ENCODE measurements at places on chromosomes 3 and 15. TPM values are rescaled to one million over a fixed set of nuclear protein-coding genes. Genes with fewer than 3 reads are reported as not detected.

The GUCA1C gene
- not detected for total RNA-seq

The SLC2A2 gene
- total RNA-seq: not detected

The PROS1 gene
- 87.5 TPM for total RNA-seq

The PLA2G4D gene
- not detected for total RNA-seq

The PEX11A gene
- total RNA-seq: 4.0 TPM

The GALNT15 gene
- 7.1 TPM for total RNA-seq

The DPH3 gene
- total RNA-seq: 21.4 TPM

The CNTN6 gene
- total RNA-seq: not detected

The SYNPR gene
- not detected for total RNA-seq

The TOPBP1 gene
- 33.7 TPM for total RNA-seq

The RAB6B gene
- total RNA-seq: 0.59 TPM

The PRKAR2A gene
- total RNA-seq: 43.6 TPM

The RETNLB gene
- not detected for total RNA-seq

The ECE2 gene
- not detected for total RNA-seq

The TIMP4 gene
- total RNA-seq: 2.4 TPM

The DNAH12 gene
- under 0.01 TPM for total RNA-seq

- no peak for DNase-seq
- peaks cover 26% of the 10 kb centered on the region for H3K4me1 ChIP-seq
- no peak overlapping the region for H3K27ac ChIP-seq
- no peaks in the 10 kb centered on the region for H3K27me3 ChIP-seq
- H3K4me3 ChIP-seq: no peak overlapping the region
Measured at GRCh38 chr3:11482021-11482420, 161.7 kb downstream of the VGLL4 start.

DNA sequence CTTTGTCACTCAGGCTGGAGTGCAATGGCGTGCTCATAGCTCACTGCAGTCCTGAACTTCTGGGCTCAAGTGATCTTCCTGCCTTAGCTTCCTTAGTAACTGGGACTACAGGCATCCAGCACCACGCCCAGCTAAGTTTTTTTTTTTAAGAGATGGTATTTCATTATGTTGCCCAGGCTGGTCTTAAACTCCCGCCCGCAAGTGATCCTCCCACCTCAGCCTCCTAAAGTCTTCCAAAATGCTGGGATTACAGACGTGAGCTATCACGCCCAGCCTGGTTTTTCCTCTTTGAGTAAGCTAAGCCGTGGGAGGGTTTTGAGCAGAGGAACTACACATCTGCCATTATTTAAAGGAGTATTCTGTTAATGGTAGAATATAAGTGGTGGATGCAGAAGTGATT lies 7.4 kb upstream of the LRRFIP2 start:
- H3K4me1 ChIP-seq: peaks cover 35% of the 10 kb centered on the region
- no peak for DNase-seq
- H3K4me3 ChIP-seq: no peak overlapping the region

DNA sequence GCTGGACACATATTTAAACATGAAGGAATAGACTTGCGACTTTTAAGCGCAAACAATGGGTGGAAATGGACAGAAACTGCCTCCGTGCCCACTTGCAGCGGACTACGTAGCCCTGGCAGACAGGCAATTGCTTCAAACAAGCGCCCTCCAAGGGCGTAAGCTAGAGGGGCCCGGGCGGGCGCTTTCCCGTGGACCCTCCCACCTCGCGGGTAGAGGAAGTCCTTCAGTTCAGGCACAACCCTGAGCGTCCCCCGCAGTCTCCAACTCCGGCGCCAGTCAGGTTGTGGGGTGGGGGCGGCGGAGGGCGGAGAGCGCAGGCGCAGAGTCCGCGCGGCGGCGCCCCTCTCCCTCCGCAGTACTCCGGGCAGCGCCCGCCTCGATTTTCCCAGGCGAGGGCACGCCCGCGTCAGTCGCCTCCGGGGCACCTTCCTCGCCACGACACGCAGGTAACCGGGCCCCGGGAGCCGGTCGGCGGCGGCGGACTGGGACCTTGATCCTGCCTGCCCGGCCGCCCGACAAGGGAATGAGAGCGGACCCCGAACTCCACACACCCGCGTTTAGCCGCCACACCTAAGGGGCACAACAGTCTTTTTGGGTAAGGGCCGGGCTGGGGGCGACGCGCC lies at the start of gene SLC35G2:
SLC35G2 (plus strand) TSS at position 358 of the 623 bp plus-strand sequence. CDS start 35,335 bp downstream, outside the sequence.
- peaks cover 15% of the 10 kb centered on the region for H3K4me1 ChIP-seq
- DNase-seq: peak; percentile 48
- H3K4me3 ChIP-seq: peak within 1 kb of the TSS; percentile 81
- H3K27ac ChIP-seq: peak within 1 kb of the TSS; percentile 89
- no peaks in the 10 kb centered on the region for H3K36me3 ChIP-seq

- DNase-seq: peak; percentile 4
- H3K4me1 ChIP-seq: peaks cover 8% of the 10 kb centered on the region
- H3K36me3 ChIP-seq: no peaks in the 10 kb centered on the region
- no peak overlapping the region for H3K27ac ChIP-seq
Measured at GRCh38 chr3:34016925-34017587, 218.6 kb downstream of the PDCD6IP start.

GRCh38 chr3:65808407-65808806 lies 230.3 kb downstream of the MAGI1 start:
- no peaks in the 10 kb centered on the region for H3K27me3 ChIP-seq
- no peak overlapping the region for H3K27ac ChIP-seq
- H3K36me3 ChIP-seq: no peaks in the 10 kb centered on the region
- H3K4me1 ChIP-seq: peaks cover 17% of the 10 kb centered on the region

DNA sequence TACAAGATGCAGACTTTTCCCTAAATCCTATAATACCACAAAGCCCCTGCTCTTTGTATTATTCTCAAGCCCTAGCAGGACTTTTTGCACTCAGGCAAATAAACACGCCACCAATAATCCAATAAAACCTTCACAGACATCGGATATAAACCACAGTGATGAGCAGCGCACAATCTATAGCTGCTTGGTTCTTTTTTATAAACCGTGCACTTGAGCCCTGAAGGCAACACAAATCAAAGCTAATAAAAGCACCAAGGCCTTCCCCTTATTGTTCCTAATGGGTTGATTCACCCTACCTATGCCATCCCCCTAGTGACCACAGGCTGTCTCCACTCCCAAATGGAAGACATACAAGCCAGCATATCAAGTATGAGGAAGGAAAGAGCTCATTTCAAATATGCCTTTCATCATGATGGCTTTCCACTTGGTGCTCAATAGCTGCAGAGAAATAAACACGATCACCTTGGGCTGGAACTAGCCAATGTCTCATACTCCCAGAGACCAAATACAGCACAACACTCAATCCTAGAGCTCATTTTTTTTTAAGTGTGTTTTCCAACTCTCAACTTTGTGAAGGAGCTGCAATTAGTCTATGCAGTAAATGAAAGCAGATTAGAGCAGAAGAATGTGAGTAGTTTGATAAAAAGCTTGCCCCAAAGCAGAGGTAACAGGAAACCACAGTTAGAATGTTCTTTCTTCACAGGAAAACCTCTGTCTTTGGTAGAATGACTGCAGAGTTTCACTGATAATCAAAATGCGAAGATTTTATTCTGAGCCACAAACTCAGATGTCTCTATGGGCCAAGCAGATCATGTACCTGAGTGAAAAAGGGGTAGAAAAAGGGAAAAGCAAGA lies 573.9 kb downstream of the AGBL1 start:
- DNase-seq: no peak
- H3K36me3 ChIP-seq: no peaks in the 10 kb centered on the region
- no peaks in the 10 kb centered on the region for H3K27me3 ChIP-seq

GRCh38 chr3:168061332-168061996 lies 34.3 kb downstream of the GOLIM4 start:
- H3K4me1 ChIP-seq: peaks cover 4% of the 10 kb centered on the region
- peak; percentile 43 for DNase-seq
- peak overlapping the region; percentile 34 for H3K27ac ChIP-seq
- peak overlapping the region; percentile 57 for H3K4me3 ChIP-seq

DNA sequence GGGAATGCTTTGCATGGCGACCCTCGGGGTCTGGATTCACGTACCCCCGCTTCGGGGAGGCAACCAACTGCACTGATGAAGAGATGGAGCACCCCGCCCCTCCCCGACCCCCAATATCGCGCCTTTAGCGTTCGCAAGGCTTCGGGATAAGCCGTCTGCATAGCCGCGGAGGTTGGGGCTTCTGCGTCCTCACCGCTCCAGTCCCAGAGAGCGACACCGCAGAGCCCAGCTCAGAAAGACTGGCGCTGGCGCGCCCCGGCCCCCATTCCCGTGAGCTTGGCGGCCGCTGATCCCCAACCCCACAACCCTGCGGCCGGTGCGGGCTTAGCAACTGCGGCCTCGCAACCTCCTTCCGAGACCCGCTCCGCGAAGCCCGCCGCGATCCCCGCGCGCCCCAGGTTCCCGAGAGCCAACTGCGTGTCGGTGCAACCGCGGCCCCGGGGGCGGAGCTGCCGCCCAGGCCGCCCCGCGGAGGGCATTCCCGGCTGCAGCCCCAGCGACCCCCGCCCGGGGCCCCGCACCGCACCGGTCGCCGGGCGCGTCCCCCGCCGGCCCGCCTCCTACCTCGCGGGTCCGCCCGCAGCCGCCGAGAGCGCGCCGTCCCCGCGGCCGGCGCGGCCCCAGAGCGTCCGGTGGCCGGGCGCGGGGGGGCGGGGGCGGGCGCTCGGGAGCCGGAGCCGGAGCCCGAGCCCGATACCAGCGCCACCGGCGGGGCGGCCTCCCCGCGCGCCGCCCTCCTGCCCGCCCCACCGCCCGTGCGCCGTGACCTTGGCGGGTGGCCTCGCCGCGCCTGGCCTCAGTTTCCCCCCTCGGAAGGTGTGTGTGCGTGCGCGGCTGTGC lies 79.5 kb downstream of the IQSEC1 start:
- peak; percentile 92 for DNase-seq
- peaks cover 18% of the 10 kb centered on the region for H3K4me1 ChIP-seq
- no peaks in the 10 kb centered on the region for H3K36me3 ChIP-seq
- H3K4me3 ChIP-seq: peak overlapping the region; percentile 86
- H3K27ac ChIP-seq: peak overlapping the region; percentile 27

GRCh38 chr3:158205994-158206393 lies 96.1 kb downstream of the RSRC1 start:
- H3K27me3 ChIP-seq: no peaks in the 10 kb centered on the region
- DNase-seq: no peak
- H3K4me1 ChIP-seq: no peaks in the 10 kb centered on the region
- H3K36me3 ChIP-seq: no peaks in the 10 kb centered on the region

GRCh38 chr3:50204804-50205412 lies at the start of gene SLC38A3:
Gene SLC38A3, plus strand, starts transcription at chr3:50205271. Its CDS starts 8,929 bp downstream, at chr3:50214200.
- DNase-seq: peak; percentile 89
- H3K36me3 ChIP-seq: no peaks in the 10 kb centered on the region
- peaks cover 67% of the 10 kb centered on the region for H3K27me3 ChIP-seq
- H3K27ac ChIP-seq: no peak within 1 kb of the TSS

- no peaks in the 10 kb centered on the region for H3K27me3 ChIP-seq
- no peak overlapping the region for H3K4me3 ChIP-seq
- H3K4me1 ChIP-seq: peaks cover 22% of the 10 kb centered on the region
- DNase-seq: peak; percentile 75
- H3K36me3 ChIP-seq: no peaks in the 10 kb centered on the region
Measured at GRCh38 chr3:53149699-53150098, 11.3 kb upstream of the PRKCD start.

GRCh38 chr3:55935241-55935640 lies 448.1 kb upstream of the WNT5A start:
- no peak for DNase-seq
- H3K4me1 ChIP-seq: no peaks in the 10 kb centered on the region
- no peaks in the 10 kb centered on the region for H3K36me3 ChIP-seq
- H3K4me3 ChIP-seq: no peak overlapping the region
- no peaks in the 10 kb centered on the region for H3K27me3 ChIP-seq

DNA sequence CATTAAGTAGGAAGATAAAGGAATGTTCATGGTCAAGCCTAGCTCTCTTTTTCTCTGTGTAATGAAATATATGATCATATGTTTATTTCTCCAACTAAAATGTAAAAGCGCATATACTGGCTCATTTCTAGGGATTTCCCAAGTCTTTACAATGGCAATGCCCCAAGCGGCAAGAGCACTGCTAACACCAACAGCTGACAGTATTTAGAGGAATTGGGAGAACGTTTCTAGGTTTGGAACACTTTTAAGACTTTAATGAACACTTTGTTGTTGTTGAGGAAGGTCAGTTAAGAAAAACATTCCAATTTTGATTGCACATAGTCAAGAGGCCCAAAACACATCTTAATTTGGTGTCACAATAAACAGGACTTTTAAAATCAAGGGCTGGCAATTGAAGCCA lies 132.7 kb downstream of the ATP8B4 start:
- no peak for DNase-seq
- H3K36me3 ChIP-seq: no peaks in the 10 kb centered on the region
- no peaks in the 10 kb centered on the region for H3K27me3 ChIP-seq
- no peak overlapping the region for H3K4me3 ChIP-seq

- no peaks in the 10 kb centered on the region for H3K4me1 ChIP-seq
- no peak overlapping the region for H3K27ac ChIP-seq
- DNase-seq: no peak
Measured at GRCh38 chr3:38842266-38842965, 26.4 kb upstream of the SCN10A start.

GRCh38 chr3:39752751-39753150 lies 56.7 kb upstream of the MYRIP start:
- H3K27me3 ChIP-seq: no peaks in the 10 kb centered on the region
- no peaks in the 10 kb centered on the region for H3K36me3 ChIP-seq
- no peak overlapping the region for H3K27ac ChIP-seq
- H3K4me3 ChIP-seq: no peak overlapping the region
- H3K4me1 ChIP-seq: no peaks in the 10 kb centered on the region

DNA sequence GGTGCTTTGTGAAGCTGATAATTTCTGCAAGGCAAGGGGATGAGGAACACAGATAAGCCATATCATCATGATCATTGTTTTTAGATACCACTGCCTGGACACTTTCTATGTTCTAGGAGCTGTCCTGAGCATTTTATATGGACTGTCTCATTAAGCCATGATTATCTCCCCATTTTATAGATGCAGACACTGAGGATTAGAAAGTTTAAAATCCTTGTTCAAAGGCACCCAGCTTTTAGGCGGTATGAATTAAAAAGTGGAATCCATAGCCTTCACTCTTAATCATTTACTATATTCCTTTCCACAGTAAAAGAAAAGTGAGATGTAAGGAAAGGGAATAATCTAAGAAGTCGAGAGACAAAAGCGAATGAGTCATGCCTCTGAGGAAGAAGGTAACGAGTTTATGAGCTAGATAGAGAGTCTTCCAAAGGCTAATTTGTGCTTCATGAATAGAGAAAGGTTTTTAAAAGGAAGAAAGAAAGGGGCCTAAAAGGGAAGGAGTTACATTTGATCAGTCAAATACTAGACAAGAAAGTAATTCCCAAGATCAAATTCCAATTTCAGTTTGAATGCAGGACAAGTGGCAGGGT lies 856.0 kb downstream of the FHIT start:
- no peak overlapping the region for H3K4me3 ChIP-seq
- DNase-seq: no peak
- H3K27ac ChIP-seq: no peak overlapping the region

- H3K27me3 ChIP-seq: no peaks in the 10 kb centered on the region
- H3K27ac ChIP-seq: no peak overlapping the region
- H3K36me3 ChIP-seq: no peaks in the 10 kb centered on the region
Measured at GRCh38 chr3:134608771-134609435, 41.9 kb downstream of the KY start.

- no peak overlapping the region for H3K4me3 ChIP-seq
- H3K4me1 ChIP-seq: peaks cover 15% of the 10 kb centered on the region
- peak; percentile 88 for DNase-seq
Measured at GRCh38 chr3:42660898-42661297, 7.4 kb downstream of the ZBTB47 start.

GRCh38 chr3:100650651-100651619 lies 41.5 kb downstream of the ADGRG7 start:
- no peaks in the 10 kb centered on the region for H3K36me3 ChIP-seq
- peak overlapping the region; percentile 60 for H3K4me3 ChIP-seq
- H3K27me3 ChIP-seq: peaks cover 6% of the 10 kb centered on the region
- H3K4me1 ChIP-seq: peaks cover 14% of the 10 kb centered on the region
- peak overlapping the region; percentile 82 for H3K27ac ChIP-seq
- peak; percentile 54 for DNase-seq

GRCh38 chr3:30421266-30421665 lies 185.1 kb upstream of the TGFBR2 start:
- H3K4me1 ChIP-seq: peaks cover 23% of the 10 kb centered on the region
- H3K36me3 ChIP-seq: no peaks in the 10 kb centered on the region
- no peak overlapping the region for H3K27ac ChIP-seq
- H3K4me3 ChIP-seq: no peak overlapping the region
- DNase-seq: no peak
- no peaks in the 10 kb centered on the region for H3K27me3 ChIP-seq

Measured in osteoblast (primary cell).